GM04504 (cell line): ENCODE measurements at places on chromosomes 13 and 19.

- no peak for DNase-seq
Observed at GRCh38 chr19:50768277-50768676, 2.0 kb upstream of the GPR32 start.

DNA sequence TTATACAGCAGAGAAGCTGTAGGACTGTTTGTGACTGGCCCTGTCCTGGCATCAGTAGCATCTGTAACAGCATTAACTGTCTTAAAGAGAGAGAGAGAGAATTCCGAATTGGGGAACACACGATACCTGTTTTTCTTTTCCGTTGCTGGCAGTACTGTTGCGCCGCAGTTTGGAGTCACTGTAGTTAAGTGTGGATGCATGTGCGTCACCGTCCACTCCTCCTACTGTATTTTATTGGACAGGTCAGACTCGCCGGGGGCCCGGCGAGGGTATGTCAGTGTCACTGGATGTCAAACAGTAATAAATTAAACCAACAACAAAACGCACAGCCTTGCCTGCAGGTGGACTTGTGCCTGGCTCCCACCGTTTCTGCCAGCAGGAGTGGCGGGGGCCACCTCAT, 27.3 kb upstream of the LDLR start:
- no peak for DNase-seq

DNA sequence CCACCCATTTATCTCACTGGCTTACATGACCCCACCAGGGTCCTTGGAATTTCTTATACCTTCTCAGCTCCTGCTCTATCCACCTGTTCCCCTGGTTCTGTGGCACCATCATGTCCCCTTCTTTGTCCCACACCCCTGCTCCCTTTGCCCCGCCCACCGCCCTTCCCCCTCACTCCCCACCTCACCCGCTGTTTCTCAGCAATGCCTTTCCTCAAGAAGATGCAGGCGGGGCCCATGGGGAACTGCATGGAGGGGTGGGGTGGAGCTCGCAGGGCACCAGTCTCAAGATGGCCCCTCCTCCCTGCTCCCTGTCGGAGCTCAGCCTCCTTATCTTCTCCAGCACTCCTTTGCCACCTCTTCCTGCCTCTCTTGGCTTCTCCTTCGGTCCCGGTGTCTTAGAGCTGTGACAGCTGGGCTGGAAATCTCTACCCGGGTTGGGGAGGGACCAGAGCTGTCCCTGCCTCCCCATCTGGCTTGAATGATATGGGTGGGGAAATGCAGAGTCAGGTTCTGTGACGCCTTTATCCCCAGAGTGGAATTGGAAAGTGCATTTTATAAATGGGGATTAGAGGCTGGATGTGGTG, at the start of gene CABP5:
CABP5 (minus strand) TSS at position 405 of the 584 bp plus-strand sequence; CDS start at position 248, 157 bp downstream.
- no peak for DNase-seq

- DNase-seq: no peak
Observed at GRCh38 chr13:47418206-47418920, 521.5 kb upstream of the HTR2A start.

GRCh38 chr13:94878602-94879165, 166.3 kb upstream of the SOX21 start:
- no peak for DNase-seq

DNA sequence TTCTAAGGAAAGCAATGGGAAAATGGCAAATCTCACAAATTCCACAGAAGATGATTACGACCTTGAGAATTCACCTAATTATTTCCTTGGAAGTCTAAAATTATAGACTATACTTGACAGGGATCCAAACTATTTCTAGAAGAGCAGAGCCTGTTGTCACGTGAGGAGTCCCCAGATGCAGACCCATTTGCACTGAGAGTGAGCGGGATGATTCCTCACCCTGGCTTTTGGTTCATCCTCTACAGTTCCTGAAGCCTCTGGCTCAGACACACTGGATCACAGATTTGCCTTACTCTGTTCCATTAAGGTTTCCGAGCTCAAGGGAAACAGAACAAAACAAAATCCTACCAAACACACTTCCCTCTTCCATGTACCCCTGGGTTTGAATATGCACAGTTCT, 23.0 kb upstream of the CYSLTR2 start:
- no peak for DNase-seq
